ENCODE measurements at places on chromosomes 5 and 9.

DNA sequence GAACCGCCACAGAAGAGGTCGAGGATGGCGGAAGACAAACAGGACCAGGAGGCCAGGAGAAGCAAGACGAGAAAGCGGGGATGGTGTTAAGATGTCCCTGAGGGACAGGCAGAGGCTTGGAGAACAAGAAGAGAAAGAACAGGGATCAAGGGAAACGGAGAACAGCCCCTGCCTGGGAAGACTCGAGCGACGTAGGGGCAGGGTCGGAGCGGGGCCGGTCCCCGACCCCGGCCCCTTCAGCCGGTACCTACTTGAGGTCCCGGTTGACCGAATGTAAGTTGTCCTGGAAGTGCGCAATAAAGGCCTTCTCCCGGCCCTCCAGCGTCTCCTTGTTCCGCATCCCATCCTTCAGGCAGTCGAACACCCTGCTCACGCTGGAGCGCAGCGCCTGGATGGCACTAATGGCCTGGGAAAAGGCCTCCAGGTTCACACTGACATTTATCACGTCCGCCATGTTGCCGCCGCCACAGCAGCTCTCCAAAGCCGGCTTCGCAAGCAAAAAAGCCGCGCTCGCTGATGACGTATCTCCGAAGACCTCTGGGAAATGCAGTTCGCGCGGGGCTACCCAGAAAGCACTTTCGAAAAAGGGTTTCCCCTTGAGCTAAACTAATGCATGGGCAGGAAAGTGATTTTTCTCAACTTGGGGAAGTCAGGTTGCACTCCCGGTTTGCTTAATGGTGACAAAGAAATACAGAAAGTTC lies at the start of gene MED27:
Gene MED27 (minus strand): TSS at position 477 of the 701 bp plus-strand sequence. CDS start 23 bp downstream, at position 454.
- peaks cover 2% of the 10 kb centered on the region for H3K27me3 ChIP-seq
- H3K27ac ChIP-seq = peak within 1 kb of the TSS; percentile 82
- H3K36me3 ChIP-seq = peaks cover 4% of the 10 kb centered on the region

- no peak overlapping the region for H3K4me3 ChIP-seq
- H3K27ac ChIP-seq = peak overlapping the region; percentile 89
- H3K4me1 ChIP-seq = peaks cover 82% of the 10 kb centered on the region
- H3K36me3 ChIP-seq = no peaks in the 10 kb centered on the region
Observed at GRCh38 chr5:14178091-14178490, 34.9 kb downstream of the TRIO start.

DNA sequence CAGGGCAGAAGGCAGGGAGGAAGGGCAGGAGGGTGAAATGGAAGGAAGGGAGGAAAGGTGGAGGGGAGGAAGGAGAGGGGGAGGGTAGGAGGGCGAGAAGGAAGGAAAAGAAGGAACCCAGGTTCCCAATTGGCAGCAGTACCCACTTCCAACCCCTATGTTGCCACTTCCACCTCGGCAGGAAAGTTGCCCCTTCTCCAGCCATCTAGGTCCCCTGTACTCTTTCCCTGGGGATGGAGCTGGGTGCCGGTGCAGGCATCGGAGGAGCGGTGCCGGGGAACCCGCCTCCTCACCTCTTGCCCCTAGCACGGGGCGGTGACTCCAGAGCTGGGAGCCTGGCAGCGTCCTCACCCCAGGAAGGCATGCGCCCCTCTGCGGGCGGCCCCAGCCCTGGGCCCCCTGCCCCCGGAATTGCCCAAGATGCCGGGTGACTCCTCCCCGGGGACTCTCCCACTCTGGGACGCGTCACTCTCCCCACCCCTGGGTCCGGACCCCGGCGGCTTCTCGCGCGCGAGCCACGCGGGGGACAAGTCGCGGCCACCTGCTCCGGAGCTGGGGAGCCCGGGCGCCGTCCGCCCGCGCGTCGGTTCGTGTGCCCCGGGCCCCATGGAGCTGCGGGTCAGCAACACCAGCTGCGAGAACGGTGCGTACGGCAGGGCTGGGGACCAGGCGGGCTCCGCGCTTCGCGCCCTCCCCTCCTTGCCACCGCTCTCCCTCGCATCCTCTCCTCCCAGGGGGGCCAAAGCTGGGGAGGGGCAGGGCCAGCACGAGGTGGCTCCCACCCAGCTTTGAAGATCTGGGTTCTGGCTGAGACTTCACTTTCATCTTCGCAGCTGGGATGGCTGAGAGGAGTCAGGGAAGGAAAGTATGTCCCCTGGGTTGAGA lies at the start of gene NIPAL4:
Gene NIPAL4 (plus strand): TSS at position 499 of the 885 bp plus-strand sequence. CDS start 108 bp downstream, at position 607.
- peaks cover 13% of the 10 kb centered on the region for H3K27me3 ChIP-seq
- no peak for DNase-seq
- peaks cover 11% of the 10 kb centered on the region for H3K4me1 ChIP-seq

GRCh38 chr9:76693912-76694311 lies 70.3 kb upstream of the PCA3 start:
- H3K27me3 ChIP-seq = no peaks in the 10 kb centered on the region
- no peaks in the 10 kb centered on the region for H3K36me3 ChIP-seq
- H3K27ac ChIP-seq = no peak overlapping the region

- DNase-seq = no peak
- H3K36me3 ChIP-seq = no peaks in the 10 kb centered on the region
- H3K27me3 ChIP-seq = no peaks in the 10 kb centered on the region
Observed at GRCh38 chr5:87266914-87267573, 639 bp upstream of the RASA1 start.

DNA sequence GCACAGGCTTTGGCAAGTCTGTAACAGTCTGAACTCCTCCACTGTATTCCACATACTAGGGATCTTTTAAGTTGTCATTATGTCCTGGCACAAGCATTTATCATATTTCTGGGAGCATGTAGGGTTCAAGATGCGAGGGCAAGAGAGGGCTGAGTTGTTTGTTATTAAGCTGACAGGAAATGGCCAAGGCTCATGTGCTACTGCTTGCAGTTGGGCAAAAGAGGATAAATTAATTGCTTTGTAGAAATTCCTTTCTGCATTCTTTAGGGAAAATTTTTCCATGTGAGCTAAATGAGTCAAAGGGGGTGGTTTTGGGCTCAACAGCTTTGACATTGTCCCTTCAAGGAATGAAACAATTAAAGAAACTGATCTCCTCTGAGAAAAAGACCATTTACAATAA lies 35.4 kb downstream of the DOCK8 start:
- no peak overlapping the region for H3K4me3 ChIP-seq
- H3K36me3 ChIP-seq = no peaks in the 10 kb centered on the region
- H3K27me3 ChIP-seq = no peaks in the 10 kb centered on the region
- DNase-seq = no peak
